Keratinocyte (primary cell): ENCODE measurements at places on chromosomes 2 and 18. TPM values are rescaled to one million over a fixed set of nuclear protein-coding genes. Genes with fewer than 3 reads are reported as not detected.

DNA sequence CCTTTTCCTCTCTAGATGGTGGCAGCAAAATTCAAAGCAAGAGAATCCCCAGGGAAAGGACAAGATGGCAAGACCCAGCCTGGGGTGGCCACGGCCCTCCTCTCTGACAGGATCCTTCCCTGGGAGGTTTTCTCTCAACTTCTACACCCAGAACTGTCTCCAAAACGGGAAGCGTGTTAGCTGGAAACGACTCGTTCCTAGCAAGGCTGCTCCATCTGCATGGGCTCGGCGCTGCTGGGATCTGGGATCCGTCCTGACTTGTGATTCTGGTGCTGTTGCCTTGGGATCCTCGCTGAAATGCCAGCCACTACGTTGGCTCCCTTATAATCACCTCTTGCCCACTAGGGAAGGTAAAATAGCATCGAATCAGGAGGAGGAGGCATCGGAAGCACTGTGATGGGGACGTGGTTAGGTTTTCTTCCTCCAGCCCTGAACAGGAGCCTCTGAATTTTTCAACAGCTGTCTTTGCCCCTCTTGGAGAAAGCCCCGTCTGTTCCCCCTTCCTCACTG lies 514.8 kb upstream of the MYT1L start:
- H3K36me3 ChIP-seq: no peaks in the 10 kb centered on the region
- H3K4me1 ChIP-seq: peaks cover 6% of the 10 kb centered on the region
- DNase-seq: no peak
- H3K27ac ChIP-seq: no peak overlapping the region
- H3K4me3 ChIP-seq: no peak overlapping the region
- no peaks in the 10 kb centered on the region for H3K27me3 ChIP-seq

Gene RNF152
- polyA plus RNA-seq: 10.1 to 29.9 TPM (median 12.6 TPM) in 3 replicates

DNA sequence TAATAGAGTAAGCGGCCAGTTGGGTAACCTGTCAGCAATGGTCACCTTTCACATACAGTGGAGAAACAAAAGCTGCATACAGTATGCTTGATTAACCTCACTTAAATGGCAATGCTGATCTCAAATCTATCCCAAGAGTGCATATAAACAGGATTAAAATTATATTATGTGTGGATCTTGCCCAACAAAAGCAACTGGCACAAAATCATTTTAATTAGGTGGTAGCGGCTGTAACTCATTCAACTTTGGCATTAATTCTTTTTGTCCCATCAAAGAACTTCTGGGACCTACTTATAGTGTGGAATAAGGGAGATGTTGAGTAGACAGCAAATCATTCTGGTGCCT lies 167.8 kb upstream of the VRK2 start:
- H3K27me3 ChIP-seq: no peaks in the 10 kb centered on the region
- no peaks in the 10 kb centered on the region for H3K36me3 ChIP-seq
- no peaks in the 10 kb centered on the region for H3K4me1 ChIP-seq

- H3K36me3 ChIP-seq: no peaks in the 10 kb centered on the region
- no peak overlapping the region for H3K27ac ChIP-seq
- no peak overlapping the region for H3K4me3 ChIP-seq
- H3K27me3 ChIP-seq: no peaks in the 10 kb centered on the region
Observed at GRCh38 chr18:27731211-27731610, 445.7 kb downstream of the CDH2 start.

Gene SLC5A7
- not detected in 3 replicates for polyA plus RNA-seq

DNA sequence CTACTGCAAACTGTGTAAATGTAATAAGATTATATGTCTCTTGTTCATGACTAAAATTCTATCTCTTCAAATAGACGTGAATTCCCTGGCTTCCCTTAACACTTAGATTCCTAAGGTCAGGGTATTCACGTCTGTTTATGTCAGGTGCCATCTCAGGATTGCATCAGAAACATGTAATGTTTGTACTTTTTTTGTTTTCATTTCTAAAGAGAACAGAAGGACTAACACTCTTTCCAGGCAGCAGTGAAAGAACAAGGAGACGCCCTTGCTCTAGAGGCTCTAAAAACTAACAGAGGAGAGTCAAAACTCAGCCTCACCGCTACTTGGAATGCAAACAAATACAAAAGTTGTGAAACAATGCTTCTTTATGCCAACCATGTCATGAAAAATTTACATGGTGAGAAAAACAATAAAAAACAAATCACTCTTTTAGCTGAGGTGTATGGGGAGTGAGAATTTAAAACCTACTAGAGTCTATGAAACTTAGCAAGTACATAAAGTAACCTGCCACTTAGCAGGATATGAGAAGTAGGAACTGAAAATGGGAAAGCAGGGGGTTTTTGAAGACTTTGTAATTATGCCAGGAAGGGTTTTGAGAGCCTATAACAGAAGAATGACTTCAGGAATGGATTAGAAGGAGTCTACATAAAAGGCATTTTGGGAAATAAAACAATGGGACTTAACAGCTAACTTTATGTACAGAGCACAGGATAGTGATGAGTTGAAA lies 522.7 kb downstream of the THSD7B start:
- no peak overlapping the region for H3K27ac ChIP-seq
- DNase-seq: no peak
- H3K4me1 ChIP-seq: no peaks in the 10 kb centered on the region
- no peak overlapping the region for H3K4me3 ChIP-seq
- no peaks in the 10 kb centered on the region for H3K27me3 ChIP-seq

Gene STARD6
- polyA plus RNA-seq: 0.30 TPM in 1 of 3 replicates, not detected in the others

Gene CWC22
- 3.7 to 8.8 TPM (median 4.8 TPM) in 3 replicates for polyA plus RNA-seq
